ENCODE measurements at places on chromosomes 16 and 17.

DNA sequence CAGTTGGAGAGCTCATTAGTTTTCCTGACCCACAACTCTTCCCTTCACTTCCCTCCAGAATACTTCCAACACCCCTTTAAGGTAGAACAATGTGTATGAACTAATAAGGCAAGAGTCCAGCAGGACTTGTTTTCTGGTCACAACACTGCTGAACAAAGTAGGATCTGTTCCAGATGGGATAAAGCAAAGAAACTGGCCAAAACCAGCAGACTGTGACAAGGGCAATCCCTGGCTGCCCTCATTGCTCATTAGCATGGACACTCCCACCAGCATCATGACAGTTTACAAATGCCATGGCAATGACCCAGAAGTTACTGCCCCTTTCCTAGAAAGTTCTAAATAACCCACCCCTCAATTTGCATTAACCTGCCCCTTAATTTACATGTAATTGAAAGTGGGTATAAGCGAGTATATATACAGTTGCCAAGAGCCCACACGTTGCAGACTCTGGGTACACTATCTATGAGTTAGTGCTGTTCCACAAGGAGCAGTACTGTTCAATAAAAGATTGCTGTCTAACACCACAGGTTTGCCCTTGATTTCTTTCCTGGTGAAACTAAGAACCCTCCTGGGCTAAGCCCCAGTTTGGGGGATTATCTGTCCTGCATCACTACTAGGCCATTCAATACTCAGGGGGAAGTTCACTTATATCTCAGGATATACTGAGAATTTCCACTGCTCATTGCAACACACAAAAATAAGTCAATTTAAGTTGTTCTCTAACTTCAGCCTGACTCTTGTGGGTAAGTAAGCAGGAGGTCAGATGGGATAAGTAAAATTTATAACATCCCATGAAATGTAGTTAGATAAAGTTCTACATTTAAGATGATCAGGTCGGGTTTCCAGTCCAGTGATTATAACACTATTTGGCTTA is 82.3 kb downstream of the SSH2 start:
- no peak for DNase-seq

DNA sequence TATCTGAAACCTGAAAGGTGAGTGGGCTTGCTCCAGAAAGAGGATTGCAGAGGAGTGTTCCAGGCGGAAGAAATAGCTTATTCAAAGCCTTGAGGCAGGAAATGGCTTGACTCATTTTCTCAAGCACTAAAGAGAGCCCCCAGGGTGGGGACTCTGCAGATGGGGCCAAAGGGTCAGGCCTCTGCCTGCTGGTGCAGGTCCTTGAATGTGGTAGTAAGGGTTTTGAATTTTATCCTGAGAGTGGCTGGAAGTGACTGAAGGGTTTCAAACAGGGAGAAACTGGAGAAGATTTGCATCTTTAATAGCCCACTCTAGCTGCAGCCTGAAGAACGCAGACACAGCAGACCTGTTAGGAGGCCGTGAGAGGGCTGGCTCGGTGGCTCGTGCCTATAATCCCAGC is 144.4 kb downstream of the CCT6B start:
- DNase-seq = no peak

GRCh38 chr17:64212122-64212521 is 50.9 kb downstream of the TEX2 start:
- DNase-seq = no peak

DNA sequence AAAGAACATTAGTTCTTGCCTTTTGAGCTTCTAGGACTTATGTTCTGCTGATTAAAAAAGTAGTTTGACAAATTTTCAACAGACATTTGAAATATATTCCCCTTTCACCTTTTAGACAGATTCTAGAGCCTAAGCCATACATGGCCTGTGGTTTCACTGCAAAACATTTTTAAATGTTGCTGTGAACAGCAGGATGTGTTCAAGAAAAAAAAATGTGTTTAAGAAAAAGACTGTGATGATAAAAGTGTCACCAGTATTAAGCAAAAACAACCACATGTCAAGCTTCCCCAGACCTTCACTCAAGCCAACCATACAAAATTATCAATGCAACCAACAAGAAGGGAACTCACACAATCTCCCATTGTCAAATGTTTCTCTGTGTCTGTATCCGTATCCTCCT is 103.5 kb downstream of the SYCE1L start:
- no peak for DNase-seq

DNA sequence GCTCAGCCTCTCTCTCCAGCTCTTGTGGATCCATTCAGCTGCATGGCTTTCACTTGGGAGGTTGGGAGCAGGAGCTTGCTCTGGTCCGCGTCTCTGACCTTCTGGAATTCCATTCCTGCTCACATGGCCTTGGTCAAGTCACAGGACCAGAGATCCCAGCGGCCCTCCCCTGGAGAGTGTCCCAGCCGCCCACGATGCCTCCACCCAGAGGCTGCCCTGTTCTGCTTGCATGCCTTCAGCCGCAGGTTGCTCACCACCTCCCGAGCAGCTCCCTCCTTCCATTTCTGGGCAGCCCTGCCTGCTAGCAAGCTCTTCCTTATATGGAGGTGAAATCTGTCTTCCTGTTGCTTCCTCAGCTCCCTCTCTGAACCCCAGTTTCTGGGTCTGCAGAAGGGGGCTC is 32.6 kb downstream of the RAI1 start:
- no peak for DNase-seq

- no peak for DNase-seq
These were observed 14.9 kb downstream of the NAA60 start for GRCh38 chr16:3458278-3458851.

- no peak for DNase-seq
These were observed 41.9 kb upstream of the CRHR1 start for GRCh38 chr17:45742251-45742650.

DNA sequence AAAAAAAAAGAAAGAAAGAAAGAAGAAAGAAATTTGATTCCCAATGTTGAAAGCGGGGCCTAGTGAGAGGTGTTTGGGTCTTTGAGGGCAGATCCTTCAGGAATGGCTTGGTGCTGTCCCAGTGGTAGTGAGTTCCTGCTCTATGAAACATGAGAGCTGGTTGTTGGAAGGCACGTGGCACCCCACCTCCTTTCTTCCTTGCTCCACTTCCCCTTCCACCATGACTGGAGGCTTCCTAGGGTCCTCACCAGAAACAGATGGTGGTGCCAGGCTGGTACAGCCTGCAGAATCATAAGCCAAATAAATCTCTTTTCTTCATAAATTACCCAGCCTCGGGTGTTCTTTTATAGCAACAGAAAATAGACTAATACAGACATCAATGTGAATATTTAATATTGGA is 147.3 kb upstream of the KCNJ18 start:
- DNase-seq = no peak

- no peak for DNase-seq
These were observed 267.8 kb downstream of the PMP22 start for GRCh38 chr17:14997290-14997689.

DNA sequence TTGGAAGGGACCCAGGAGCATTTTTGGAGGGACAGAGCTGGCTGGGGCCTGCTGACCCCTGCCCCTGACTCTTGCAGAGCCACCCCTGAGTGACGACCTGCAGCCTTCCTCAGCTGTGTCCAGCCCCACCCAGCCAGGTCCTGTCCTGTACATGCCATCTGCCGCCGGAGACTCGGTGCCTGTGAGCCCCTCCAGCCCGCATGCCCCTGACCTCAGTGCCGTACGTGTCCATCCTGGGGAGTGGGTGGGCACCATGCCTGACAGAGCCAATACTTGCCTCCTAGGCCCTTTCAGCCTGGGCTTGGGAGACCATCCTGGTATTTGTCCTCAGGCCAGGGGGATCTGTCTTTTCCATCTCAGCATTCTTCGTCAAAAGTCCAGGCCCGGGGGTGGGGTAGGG is 27.5 kb downstream of the UNC13D start:
- no peak for DNase-seq

GRCh38 chr16:72961115-72961832 is 86.7 kb downstream of the ZFHX3 start:
- DNase-seq = no peak

DNA sequence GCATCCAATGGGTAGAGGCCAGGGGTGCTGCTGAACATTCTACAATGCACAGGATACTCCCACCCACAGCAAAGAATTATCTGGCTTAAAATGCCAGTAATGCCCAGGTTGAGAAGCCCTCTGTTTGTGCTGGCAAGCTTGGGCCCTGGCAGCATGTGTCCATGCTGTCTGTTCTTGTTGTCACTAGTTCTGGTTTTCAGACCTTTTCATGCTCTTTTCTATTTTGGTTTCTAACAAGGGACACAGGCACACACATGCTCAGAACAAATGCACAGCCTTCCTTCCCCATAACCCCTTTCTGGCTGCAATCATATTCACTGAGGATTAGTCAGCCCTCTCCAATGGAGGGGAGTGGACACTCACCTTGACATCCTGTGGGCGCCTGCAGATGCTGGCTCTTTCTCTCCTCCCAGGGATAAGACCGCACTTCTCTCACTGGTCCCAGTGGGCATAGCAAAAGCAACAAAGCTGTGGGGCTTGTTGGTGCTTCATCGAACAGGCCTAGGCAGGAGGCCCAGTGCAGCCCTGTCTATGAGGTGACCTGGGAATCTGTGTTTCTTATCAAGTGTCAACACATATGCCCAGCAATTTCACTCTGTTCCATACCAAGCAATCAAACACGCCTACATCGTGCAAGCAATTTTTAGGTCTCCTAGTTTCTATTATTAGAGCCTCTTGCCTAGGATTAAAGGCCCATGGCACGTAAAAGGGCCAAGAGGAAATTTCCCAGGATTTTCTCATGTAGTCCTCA is 271.1 kb upstream of the CCL2 start:
- no peak for DNase-seq

GRCh38 chr17:31794111-31794510 is 64.9 kb downstream of the COPRS start:
- DNase-seq = no peak

DNA sequence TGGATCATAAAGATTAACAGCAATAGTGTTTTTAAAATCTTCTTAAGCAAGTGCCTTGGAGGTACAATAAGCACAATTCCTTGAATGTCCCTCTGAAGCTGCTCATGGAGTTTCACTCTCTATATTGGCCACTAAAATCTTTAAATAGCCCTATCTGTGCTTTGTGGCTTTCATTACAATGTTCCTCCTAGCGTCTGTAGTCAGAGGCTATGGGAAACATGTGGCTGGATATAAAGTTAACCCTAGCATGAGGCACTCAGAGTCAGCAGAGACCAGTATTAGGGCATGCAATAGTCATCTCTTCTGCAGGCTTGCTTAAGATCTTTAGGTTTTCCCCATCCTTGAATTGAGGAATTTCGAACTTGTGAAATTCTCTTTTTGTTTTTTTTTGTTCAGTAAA is 668.2 kb downstream of the CDH11 start:
- no peak for DNase-seq

- DNase-seq = no peak
These were observed 7.1 kb upstream of the CPSF4L start for GRCh38 chr17:73268582-73269328.

DNA sequence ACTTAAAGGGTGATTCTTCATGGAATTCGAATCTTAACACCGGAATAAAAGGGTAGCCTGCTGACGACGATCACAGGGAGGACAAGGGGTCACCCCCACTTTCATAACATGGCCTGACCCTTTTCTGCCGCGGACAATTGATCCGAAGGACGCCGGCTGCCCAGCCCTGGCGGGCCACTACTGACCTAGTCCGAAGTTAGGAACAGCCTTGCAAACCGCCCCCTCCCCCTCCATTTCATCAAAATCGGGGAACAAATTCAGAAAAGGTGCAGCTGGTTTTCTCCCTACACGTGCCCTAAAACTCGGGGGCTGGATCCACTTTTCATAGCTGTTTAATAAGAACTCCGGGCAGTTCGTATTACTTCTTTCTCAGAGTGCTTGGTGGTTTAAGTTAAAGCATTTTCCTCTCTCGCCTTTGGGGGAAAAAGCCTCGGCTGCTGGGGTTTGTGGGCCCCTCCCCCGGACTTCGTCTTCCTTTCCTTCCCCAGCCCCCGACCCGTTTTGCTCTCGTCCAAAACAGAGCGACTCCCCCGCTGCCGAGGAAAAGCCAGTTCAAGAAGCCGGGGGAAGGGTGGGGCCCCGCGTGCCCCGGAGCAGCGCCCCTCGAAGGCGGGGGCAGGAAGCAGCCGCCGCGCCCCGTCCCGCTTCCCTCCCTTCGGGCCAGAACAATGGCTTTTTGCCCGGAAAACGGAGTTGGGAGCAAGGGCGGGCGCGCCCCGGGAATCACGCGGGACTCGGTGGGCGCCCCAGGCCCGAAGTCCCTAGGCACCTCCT is 641 bp upstream of the CBX2 start:
- no peak for DNase-seq

DNA sequence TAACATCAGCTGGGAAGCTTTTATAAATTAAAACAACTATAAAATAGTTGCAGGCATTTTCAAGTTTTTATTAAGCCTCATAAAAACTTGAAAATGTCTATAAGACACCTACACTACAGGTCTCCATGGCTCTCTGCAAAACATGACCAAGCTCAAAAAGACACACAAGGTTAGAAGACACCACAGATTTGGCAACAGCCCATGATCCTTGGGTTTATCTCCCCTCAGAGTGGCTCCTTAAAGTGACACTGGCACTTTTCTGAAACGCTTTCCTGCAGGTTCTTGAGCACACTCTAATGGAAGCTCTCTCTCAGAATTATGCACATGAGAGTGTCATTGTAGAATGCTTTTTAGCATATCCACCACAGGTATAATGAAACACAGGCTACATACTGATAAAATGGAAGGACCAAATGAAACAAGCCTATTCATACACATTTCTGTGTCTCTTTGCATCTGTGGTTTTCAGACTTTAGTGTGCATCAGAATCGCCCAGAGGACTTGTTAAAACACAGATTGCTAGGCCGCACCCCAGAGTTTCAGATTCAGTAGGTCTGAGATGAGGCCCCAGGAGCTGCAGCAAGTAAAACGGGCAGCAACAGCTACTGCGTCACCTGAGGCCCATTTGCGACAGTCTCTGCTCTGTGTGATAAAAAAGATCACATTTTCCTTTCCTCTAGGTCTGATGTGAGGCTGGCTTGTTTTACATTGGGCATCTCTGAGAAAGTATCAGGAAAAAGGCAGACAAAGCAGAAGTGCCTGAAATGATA is 75.0 kb upstream of the WSB1 start:
- no peak for DNase-seq

GRCh38 chr17:45248132-45248957 is 13.5 kb downstream of the SPATA32 start:
- peak; percentile 72 for DNase-seq

GRCh38 chr16:25040543-25040942 is 25.4 kb upstream of the ARHGAP17 start:
- no peak for DNase-seq

DNA sequence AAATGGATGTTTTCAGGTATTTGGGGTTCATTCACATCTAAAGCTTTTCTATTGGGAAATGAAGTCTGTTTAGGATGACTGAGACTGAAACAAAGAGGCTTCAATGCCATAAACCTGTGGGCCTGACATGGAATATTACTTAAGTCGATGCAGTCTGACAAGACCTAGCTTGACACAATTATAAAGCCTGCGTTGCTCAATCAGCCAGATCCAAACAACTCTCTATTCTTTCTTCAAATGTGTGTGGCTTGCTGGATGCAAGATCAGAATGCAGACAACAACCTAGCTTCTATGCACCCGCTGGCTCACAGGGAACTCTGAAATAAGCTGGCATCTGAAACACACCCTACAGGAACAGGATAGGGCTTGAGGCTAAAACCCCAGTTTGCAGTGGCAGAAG is 40.0 kb downstream of the RFFL start:
- no peak for DNase-seq

All from stimulated activated CD8-positive, alpha-beta memory T cell treated with anti-CD3 and anti-CD28 coated beads, Interleukin-12 subunit alpha, Interleukin-12 subunit beta, amount 100 ng/mL, for 4 hours (primary cell).